HT-29 (cell line): ENCODE measurements at places on chromosomes 5 and 9.
A peak's percentile ranks its signal among the peaks of the same experiment; 100 is the strongest.

DNA sequence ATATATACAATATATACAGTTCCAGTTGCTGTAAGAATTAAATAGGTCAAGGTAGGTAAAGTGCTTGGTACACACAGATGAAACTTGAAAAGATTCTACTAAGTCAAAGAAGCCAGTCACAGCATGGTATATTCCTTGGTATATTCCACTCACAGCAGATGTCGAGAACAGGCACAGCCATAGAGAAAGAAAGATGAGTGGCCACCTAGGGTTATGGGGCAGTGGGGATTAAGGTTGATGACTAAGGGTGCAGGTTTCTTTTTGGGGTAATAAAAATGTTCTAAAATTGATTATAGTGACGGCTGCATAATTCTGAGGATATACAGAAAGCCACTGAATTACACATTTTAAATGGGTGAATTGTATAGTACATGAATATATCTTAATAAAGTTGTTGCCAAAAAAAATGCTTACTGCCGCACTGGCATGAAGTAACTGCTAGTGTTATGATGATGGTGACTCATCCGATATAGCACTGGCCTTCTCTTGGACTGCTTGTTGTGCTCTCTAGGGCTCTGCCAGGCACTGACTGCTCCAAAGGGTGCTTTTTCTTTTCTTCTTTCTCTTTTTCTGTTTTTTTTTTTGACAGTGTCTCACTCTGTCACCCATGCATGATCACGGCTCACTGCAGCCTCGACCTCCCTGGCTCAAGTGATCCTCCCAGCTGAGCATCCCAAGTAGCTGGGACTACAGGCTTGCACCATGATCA lies 23.5 kb downstream of the TBC1D2 start:
- no peak for DNase-seq

- DNase-seq: no peak
These were observed 36.5 kb upstream of the IQGAP2 start for GRCh38 chr5:76366596-76366995.

GRCh38 chr5:75847561-75848021 lies 130.4 kb upstream of the POC5 start:
- DNase-seq: no peak

- DNase-seq: no peak
These were observed 1.0 kb upstream of the TENT2 start for GRCh38 chr5:79611046-79611829.

- no peak for DNase-seq
These were observed 88.5 kb downstream of the ALDH1A1 start for GRCh38 chr9:72864327-72864726.

GRCh38 chr9:131739959-131740648 lies at the start of gene RAPGEF1:
Gene RAPGEF1 (minus strand): TSS chr9:131740076. CDS start chr9:131739830, 246 bp downstream.
- DNase-seq: peak; percentile 24
